ENCODE measurements at places on chromosomes 2 and 18.

DNA sequence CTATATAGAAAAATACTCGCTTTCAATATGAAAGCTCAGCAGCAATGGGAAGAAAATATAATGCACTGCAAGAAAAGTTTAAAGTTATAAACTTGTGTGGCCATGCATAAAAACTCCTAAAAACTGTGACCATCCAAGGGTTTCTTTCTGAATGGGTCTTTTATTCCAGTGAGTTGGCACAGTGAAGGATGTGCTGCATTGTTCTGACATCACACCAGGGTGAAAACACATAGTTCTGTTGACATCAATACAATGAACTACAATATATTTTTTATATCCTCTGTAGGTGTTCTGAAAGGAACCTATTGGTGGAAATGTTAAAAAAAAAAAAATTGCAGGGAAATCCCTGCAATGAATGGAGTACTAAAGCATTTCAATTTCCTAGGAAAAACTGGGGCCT, 80.2 kb downstream of the CDH20 start:
- no peak for DNase-seq

- no peak for DNase-seq
Measured at GRCh38 chr2:50858156-50858555, 173.8 kb downstream of the NRXN1 start.

GRCh38 chr2:195769975-195770374, 112.9 kb downstream of the SLC39A10 start:
- DNase-seq, result no peak

- DNase-seq, result no peak
Measured at GRCh38 chr18:42931491-42931890, 184.0 kb downstream of the RIT2 start.

DNA sequence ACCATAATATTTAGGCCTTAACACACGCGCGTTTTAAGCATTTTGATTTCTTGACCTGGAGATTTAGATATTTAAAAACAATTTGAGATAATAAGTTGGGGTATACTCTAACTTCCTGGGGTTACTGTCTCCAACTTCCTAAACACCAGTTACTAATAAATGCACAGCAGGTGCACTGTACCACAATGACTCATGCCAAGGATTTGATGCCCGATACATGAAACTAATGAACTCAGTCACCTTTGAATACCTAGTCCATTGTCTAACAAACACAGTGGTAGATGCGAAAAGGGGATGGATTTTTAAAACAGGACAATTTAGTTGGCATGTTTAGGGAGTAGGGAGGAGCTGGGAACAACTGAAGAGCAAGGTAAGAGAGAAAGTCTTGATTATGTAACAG, 21.2 kb downstream of the CABYR start:
- DNase-seq, result no peak

DNA sequence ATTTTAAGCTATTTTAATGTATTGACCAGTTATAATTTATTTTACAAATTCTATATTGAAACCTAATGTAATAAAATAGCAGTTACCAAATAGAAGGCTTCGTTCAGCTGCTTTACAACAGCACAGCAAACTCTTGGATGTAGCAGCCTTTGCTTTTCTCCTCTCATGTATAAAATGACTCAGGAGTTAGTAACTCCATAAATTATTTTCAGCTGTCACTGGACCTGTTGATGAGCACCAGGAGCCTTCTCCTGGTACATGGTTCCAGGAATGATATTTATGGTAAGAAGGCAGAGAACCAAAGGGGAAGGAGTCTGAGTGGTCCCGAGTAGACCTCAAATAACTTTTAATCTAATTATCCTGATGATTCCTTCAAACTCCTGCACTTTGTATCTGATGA, 256.4 kb upstream of the NETO1 start:
- no peak for DNase-seq

GRCh38 chr2:104977958-104978357, 59.9 kb upstream of the MRPS9 start:
- no peak for DNase-seq
